Gastroesophageal sphincter (tissue), 4 donors: ENCODE measurements at places on chromosomes 1 and 21. TPM values are rescaled to one million over a fixed set of nuclear protein-coding genes. Genes with fewer than 3 reads are reported as not detected.

BGLAP gene
- total RNA-seq: 0.54 TPM

SLC30A2 gene
- not detected for total RNA-seq

EEIG2 gene
- total RNA-seq: 23.8 TPM

S100A14 gene
- 82.1 TPM for total RNA-seq

LCE3D gene
- not detected for total RNA-seq

CLCA1 gene
- total RNA-seq: not detected

OR2AK2 gene
- total RNA-seq: not detected

CITED4 gene
- total RNA-seq: 14.2 TPM

NID1 gene
- 322 TPM for total RNA-seq

HPCAL4 gene
- 0.17 TPM for total RNA-seq

CLCA4 gene
- total RNA-seq: 0.50 TPM

FAM3B gene
- 0.31 TPM for total RNA-seq

MIXL1 gene
- not detected for total RNA-seq

ERG gene
- total RNA-seq: 10.6 TPM

F13B gene
- not detected for total RNA-seq

DNASE2B gene
- total RNA-seq: not detected

ZNF362 gene
- total RNA-seq: 29.2 TPM

PROK1 gene
- not detected for total RNA-seq

ARMH1 gene
- total RNA-seq: 0.66 TPM

CCT3 gene
- total RNA-seq: 224 TPM

ANKRD45 gene
- total RNA-seq: not detected

CNKSR1 gene
- total RNA-seq: 1.7 TPM

OR14K1 gene
- not detected for total RNA-seq

TCHH gene
- 0.16 TPM for total RNA-seq

DIO1 gene
- total RNA-seq: not detected

AMPD1 gene
- total RNA-seq: not detected

MYOM3 gene
- total RNA-seq: 2.4 TPM

CCDC30 gene
- 2.3 TPM for total RNA-seq
